AG20443 (cell line): ENCODE measurements at places on chromosomes 6 and 20.

DNA sequence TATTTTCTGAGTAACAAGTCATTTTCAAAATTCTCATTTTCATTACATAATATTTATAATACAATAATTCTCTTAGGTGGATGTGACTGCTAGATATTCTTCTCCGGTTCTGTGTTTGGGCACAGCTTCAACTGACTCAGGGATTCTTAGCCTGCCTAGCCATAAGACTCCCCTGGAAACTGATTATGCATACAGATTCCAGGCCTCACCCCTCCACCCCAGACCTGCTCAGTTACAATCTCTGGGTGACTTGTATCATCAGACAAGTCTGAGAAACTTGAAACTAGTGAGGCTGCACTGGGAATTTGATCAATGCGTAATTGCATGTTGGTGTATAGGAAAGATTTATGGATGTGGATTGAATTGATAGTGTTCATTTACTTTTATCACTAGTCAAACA lies 25.4 kb downstream of the FLRT3 start:
- no peak for DNase-seq

DNA sequence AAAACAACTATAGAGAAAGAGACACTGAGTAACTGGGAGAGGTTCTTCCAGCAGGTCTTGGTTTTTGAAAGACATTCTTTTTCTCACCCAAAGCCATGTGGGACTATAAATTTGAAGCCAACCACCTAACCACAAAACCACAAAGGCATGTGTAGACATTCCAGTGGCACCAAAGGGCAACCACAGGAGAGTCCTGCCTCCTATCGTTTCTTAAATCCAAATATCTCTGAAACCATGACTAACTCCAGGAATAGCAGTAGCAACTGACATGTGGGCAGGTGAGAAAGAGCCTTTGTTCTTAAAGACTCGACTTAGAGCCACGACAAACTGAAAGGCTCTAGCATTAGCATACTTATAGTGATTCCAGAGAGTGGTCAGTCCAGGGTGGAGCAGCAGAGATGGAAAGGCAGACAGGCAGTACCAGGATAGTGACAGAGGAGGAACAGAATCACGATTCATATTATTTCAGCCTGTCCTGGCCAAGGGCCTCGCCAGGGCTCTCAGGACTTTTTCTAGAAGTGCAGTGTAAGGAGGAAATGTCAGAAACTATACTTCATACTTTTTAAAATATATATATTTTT lies 9.4 kb upstream of the COL9A1 start:
- DNase-seq, result peak; percentile 20

DNA sequence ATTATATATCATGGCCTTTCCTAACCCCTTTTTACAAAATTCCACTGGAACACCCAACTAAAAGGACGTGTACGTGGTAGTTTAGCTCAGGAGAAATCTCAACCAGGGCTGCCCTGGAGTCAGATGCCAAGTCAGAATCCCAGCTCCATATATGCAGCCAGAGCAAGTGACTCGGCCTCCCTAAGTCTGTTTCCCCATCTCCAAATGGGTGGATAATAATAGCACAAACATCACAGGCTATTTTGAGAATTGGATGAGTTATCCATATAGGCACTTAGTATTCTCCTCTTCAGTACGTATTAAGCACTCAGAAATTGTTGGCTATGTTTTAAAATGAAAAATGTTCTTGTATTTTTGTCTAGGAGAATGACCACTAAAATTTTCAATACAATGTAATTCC lies 481.5 kb downstream of the CD109 start:
- DNase-seq, result peak; percentile 14

GRCh38 chr6:139547122-139547776 lies 172.8 kb upstream of the CITED2 start:
- no peak for DNase-seq

DNA sequence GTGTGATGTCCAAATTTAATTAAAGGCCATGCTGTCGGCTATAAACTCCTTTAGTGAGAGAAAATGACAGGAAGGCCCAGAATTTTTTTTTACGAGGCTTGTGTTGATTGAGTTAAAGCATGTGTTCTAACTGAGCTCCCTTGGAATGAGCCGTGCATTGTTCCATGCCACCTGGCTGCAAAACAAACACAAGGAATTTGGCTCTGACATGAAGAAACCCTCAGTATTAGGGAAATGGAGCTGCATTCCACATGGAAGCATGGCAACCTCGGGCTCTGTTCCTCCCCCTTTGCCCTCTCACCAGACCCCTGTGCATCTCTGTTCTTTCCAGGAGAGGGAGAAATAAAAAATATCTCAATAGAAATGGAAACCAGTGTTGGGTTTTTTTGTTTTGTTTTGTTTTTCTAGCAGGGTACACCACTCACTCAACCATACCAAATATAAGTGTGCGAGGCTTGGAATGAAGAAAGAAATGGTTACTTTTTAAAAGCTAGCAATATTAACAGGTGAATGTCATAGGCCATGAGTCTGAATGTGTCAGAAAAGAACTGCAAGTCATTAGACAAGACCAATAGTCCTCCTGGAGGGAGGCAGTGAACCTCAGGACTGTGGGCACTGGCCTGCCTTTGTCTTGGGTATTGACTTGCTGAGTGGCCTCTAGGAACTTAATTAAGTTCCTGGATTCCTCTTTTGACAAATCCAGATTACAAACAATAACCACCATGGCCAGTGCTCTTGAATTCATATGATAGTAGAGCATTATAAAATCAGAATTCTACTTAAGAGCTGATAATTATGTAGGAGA lies 935.1 kb downstream of the KIF16B start:
- no peak for DNase-seq

- DNase-seq, result no peak
Observed at GRCh38 chr6:27593200-27593818, 120.4 kb upstream of the ZNF184 start.

DNA sequence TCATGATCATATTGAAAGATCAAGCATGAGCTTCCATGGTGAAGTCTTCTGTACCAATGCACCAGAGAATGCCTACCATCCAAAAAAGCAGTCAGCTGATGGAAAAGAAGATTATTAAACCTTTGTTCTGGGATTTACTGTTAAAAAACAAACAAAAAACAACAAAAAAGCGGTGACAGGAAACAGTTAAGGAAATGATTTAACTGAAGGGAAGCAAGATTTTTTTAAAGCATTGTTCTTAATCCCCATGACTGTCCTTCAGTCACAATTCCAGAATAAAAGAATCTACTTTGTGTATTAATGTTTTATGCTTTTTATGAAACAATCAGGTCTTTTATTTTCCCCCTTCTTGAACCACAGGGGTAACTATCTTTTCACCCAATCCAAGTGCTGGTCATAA lies 23.9 kb downstream of the FAM162B start:
- DNase-seq, result no peak

- no peak for DNase-seq
Observed at GRCh38 chr20:57335392-57335791, 5.8 kb downstream of the SPO11 start.

- DNase-seq, result no peak
Observed at GRCh38 chr20:46551522-46552381, 1.3 kb upstream of the OCSTAMP start.

GRCh38 chr6:4324746-4325145 lies 189.4 kb upstream of the ECI2 start:
- DNase-seq, result no peak

DNA sequence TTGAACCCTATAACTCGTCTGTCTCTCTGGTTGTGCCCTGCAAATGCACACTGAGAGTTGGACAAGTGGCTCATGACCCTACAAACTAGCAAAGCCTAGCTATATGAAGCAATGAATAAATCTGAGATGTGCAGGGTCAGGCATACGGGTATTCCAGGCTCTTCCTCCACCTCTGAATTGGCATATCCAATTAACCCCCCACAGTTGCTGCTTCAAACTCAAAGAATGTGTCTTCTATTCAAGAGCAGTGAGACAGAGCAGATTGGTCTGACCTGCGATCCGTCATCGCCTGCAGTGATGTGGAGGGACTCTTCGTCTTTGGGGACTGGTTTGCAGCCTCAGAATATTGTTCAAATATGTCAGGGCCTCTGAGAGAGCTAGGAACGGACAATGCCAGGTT lies 59.8 kb downstream of the LAMP5 start:
- no peak for DNase-seq
